NCI-H1092 treated with DMSO at 0.1 percent for 48 hours (cell line): ENCODE measurements at places on chromosomes 1 and 21.

- no peak for DNase-seq
These were observed 132.2 kb downstream of the SYT2 start for GRCh38 chr1:202578001-202578504.

GRCh38 chr1:67677408-67677807 lies 7.6 kb upstream of the GADD45A start:
- DNase-seq = no peak

GRCh38 chr1:40095806-40096205 lies 1.2 kb downstream of the PPT1 start:
- no peak for DNase-seq

DNA sequence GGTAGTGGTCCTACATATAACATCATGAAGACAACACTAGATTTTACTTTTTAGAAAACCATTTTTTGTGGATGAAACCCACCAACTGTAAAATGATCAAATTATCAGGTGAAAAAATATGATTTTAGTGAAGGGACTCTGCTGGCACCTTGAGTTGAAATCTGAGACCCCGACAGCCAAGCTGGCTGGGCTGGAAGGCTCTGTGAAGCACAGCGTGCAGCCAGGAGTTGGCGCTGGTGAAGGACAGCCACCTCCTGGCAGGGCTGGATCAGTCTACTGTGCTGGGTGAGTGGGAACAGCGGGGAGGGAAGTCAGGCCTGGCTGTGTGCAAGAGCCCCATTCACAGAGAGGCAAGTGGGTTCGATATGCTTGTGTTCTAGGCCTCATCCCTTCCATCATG lies 47.9 kb downstream of the DDAH1 start:
- no peak for DNase-seq

- no peak for DNase-seq
These were observed 157.2 kb downstream of the S1PR1 start for GRCh38 chr1:101394041-101394440.
